Activated B cell treated with CpG ODN at 0.5 μM for 24 hours (primary cell): ENCODE measurements at places on chromosomes 7 and 10.

DNA sequence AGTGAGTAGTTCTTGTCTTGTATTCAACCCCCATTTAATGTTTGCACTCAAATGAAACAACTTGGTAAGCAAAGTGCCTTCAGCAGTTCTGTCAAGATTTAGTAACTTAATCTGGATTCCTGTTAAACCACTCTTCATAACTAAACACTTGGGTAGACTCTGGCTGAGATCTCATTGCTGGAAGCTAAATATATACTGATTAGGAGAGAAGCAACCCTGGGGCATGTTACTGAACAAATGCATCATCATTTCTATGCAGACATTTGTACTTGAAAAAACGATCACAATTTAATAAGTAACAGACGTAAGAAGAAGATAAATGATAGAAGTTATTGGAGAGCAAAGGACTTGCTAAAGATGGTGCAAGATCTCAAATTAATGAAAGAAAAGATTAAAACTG is 308.4 kb upstream of the POM121L12 start:
- no peak for DNase-seq

GRCh38 chr10:32437334-32437733 is 8.6 kb upstream of the CCDC7 start:
- no peak for DNase-seq

DNA sequence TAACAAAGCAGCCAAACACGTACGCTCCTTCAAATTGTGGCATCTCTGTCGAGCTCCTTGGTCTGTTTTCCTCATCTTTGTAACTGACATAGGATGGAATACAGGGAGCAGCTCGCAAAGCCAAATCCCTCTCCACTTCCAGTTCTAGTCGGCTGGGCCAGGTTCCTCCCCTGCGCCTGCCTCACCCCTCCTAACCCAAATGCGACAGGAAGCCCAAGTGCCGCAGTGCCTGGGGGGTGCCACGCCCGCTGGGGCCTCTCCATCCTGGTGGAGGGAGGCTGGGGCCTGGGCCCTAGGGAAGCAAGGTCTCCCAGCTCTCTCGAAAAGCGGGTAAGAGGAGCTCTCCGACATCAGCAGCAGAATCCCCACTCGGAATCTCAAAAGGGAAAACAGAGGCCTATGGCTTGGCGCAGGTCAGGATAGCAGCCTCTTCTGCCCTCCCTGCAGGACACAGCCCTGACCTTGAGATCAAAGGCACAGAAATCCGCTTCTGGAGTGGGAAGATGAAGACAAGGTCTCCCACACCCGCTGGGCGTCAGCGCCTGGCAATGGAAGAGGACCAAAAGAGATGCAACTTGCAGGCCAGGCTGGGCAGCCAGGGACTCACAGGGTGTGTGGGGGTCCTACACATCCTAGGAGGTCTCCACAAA is 165.8 kb downstream of the NRF1 start:
- DNase-seq: no peak

DNA sequence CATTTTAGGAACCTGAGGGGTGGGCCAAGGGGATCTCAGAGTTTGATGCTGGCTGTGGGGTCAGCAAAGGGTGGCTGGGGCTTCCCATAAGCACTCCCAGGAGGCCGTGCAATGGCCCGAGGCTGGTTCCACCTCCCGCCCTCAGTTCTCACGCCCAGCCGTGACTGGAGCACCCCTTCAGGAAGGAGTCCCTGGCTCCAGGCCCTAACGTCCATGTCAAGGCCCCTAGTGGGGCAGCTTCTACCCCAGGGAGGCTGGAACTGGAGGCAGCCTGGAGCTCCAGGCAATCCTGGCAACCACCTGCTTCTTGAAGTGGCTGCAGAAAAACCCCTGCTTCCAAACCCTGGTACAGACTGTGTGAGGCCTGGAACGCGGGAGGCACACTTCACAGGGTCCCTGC is 165.5 kb downstream of the DIP2C start:
- no peak for DNase-seq

- no peak for DNase-seq
Measured at GRCh38 chr7:92520024-92520423, 8.3 kb downstream of the PEX1 start.

DNA sequence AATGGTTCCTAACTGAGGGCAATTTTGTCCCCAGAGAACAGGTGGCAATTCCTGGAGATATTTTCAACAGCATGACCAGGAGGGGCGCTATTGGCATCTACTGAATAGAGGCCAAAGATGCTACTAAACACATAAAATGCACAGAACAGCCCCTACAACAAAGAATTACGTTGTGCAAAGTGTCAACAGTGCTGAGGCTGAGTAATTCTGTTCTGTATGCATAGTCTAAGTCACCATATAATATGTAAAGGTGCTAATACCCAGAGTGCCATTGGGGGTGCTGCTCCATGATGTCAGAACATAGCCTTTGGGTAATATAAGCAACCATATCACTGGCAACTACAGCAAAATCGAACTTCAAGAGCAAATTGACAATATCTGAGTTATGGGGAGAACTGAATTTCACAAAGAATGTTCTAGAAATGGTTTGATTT is 213.3 kb upstream of the PHYHIPL start:
- DNase-seq: no peak

DNA sequence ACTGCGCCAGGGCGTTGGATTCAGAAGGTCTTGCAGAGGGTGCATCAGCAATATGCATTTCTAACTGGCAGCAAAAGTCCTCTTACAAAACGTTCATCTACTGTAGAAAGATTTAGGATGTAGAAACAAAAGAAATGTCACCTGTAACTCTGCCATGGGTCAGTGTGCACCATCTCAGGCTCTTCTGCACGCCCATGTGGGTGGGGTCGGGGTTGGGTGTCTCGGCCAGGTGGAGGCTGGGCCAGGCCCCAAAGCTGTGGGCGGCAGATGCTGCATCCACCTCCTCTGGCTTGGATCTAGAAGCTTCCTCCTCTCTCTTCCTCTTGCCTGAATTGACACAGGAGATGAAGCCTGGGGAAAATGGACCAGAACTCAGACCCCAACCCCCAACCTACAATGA is 111.3 kb upstream of the PPP2R2D start:
- DNase-seq: no peak

- DNase-seq: no peak
Measured at GRCh38 chr7:117683430-117684175, 189.6 kb downstream of the CTTNBP2 start.

- DNase-seq: no peak
Measured at GRCh38 chr7:80941208-80941758, 22.4 kb upstream of the SEMA3C start.

GRCh38 chr10:110724937-110725336 is 80.8 kb downstream of the RBM20 start:
- no peak for DNase-seq

GRCh38 chr10:29596826-29597225 is 37.9 kb downstream of the SVIL start:
- no peak for DNase-seq

DNA sequence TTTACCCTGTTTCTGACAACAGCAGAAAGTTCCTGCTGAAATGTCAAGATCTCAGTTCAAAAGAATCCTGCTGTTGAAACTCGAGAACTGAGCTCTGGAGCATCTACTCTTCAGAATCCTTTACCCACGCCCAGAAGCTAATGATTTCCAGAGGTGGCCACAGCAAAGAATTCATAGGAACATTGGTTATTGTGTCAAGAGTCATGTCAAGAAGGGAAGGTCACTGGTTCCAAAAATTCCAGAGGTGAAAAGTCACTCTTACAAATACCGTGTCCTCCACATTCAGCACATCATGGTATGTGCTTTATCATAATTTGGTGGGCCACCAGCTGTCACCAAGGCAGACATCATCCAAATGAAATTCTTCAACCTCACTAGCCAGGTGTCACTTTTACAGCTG is 394.4 kb upstream of the NPVF start:
- no peak for DNase-seq

GRCh38 chr10:126468467-126468866 is 80.2 kb upstream of the ADAM12 start:
- no peak for DNase-seq

DNA sequence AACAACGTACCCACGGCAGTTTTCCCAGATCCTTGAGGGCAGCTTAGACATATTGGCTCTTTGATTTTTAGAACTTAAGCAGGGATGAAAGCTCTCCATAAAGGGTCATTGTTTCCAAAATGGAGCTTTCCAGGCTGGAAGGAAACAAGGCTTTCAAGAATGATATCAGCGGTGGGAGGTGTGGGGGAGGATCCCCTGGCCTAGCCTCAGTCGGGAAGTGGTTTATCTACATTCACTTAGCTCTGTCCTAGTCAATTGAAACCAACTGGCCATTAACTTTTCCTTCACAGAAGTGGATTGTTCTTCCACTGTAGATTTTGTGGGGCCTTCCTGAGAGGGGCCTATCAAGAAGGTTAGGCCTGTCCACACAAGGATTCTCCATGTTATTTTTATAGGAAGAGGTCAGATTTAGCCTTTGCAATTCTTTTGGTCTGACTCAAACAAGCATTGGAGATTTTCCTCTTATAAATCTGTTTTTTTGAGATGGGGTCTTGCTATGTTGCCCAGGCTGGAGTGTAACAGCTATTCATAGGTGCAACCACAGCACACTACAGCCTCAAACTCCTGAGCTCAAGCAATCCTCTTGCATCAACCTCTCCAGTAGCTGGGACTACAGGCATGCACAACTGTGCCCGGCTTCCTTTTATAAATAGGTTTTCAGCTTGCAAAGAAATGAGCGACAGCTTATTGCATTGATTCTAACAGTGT is 343.5 kb downstream of the LRMDA start:
- DNase-seq: no peak

DNA sequence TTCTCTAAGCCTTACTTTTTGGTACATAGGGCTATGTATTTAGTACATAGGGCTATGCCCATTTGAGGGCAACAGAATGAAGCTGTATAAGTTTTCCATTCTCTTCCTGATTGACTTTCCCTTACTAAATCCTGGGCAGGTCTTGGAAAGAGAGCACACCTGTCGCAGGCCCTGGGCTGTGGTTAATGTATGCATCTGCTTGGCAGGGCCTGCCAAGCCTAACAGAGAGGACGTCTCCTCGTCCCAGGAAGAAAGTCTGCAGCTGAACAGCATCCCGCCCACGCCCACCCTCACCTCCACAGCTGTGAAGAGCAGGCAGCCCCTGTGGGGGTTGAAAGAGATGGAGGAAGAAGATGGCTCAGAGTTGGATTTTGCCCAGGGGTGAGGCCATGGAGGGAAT is 8.9 kb upstream of the PVRIG start:
- no peak for DNase-seq

DNA sequence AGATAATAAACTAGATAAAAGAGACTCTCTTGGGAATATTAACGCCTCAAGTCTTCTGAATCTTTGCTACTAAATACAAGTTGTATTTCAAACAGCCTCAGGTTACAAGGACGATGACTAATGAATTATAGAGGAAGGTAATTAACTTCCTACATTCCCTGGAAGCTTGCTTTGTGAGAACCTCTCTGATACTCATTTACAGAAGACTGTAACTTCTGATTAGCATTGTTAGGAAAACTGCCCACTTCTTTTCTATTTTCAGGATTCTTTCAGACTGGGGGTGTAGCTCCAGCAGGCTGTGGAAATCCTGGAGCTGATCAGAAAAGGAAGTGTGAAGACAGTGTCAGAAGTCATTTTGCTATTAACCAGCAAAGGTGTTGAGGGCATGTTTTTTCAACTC is 316.7 kb upstream of the NPSR1 start:
- no peak for DNase-seq

GRCh38 chr7:75953931-75954330 is 39.0 kb downstream of the POR start:
- DNase-seq: no peak
